CD4-positive, CD25-positive, alpha-beta regulatory T cell (primary cell): ENCODE measurements at places on chromosomes 6 and 20.

DNA sequence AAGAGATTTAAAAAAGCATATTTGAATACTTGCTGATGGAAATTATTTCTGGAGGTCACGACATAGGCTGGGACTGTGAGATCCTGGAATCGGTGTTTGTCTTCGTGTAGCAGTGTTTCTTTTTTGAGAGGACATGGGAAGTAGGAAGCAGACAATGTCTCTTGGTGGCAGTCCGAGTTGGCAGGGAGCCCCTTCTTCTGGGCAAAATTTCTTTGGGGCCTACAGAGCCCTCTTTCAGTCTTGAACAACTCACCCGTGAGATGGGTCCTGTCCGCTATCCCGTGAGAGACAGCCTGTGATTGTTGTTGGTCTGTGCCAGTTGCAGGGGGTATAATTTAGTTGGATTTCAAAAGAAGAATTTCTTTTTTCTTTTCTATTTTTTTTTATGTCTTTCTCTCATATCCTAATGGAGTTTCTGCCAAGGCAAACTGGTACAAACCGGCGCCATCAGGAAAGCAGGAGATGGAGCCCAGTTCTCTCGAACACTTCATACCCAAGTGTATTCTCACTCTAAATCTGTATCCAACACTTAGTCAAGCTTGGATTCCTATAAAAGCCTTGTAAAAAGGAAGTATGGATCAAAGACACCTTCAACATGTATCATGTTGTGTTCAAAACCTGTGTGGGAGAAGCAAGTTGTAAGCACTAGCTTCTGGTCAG lies 785.1 kb downstream of the MAFB start:
- no peaks in the 10 kb centered on the region for H3K4me1 ChIP-seq
- no peak overlapping the region for H3K27ac ChIP-seq
- H3K4me3 ChIP-seq, result no peak overlapping the region

DNA sequence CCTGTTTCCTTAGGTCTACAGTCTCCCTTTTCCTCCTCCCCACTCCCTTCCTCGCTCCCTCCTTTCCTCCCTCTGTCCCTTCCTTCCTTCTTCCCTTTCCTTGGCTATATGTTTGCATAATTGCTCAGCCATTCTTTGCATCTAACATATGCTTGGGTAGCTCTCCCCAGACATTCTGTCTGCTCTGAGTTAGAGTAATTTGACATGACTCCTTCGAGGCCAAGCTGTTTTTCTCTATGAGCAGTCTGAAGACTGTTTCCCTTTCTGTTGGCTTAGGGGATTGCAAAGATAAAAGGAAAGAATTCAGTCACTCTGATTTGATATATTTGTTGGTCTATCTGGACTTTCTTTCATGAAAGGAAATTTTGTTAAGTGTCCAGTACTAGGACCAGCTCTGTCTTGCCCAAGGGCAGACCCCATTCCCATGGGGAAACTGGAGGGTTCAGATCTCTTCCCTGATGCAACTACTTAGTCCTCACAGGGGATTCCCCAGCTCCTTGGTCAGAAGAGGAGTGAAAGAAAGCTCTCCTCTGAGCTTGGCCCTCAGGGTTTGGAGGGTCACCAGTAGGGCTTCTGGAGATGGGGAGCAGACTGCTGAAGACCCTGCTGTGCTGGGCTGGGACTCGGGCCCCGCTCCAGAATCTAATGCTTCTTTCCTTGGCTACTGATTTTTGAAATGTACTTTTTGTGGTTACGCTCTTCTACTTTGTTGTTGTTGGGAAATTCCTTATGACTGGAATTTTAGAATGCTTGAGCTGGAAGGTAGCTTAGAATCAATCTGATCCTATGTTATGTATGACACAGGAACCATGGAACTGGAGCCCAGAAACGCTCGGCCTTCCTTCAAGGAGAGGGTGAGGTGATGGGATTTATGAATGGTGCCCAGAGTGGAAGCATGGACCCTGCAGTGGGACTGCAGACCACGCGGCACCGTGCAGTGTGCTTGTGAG lies 63.7 kb upstream of the SLC22A23 start:
- H3K4me1 ChIP-seq, result no peaks in the 10 kb centered on the region
- H3K4me3 ChIP-seq, result no peak overlapping the region
- peaks cover 2% of the 10 kb centered on the region for H3K27me3 ChIP-seq
- no peak overlapping the region for H3K27ac ChIP-seq
- DNase-seq, result no peak

GRCh38 chr6:13524801-13525508 lies 37.6 kb upstream of the GFOD1 start:
- no peak overlapping the region for H3K27ac ChIP-seq
- DNase-seq, result no peak
- H3K4me1 ChIP-seq, result peaks cover 11% of the 10 kb centered on the region
- H3K36me3 ChIP-seq, result no peaks in the 10 kb centered on the region
- H3K27me3 ChIP-seq, result no peaks in the 10 kb centered on the region

DNA sequence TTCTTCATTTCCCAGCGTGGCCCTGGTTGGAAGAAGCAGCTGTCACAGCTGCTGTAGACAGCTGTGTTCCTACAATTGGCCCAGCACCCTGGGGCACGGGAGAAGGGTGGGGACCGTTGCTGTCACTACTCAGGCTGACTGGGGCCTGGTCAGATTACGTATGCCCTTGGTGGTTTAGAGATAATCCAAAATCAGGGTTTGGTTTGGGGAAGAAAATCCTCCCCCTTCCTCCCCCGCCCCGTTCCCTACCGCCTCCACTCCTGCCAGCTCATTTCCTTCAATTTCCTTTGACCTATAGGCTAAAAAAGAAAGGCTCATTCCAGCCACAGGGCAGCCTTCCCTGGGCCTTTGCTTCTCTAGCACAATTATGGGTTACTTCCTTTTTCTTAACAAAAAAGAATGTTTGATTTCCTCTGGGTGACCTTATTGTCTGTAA lies 292.7 kb downstream of the ESR1 start:
- no peaks in the 10 kb centered on the region for H3K36me3 ChIP-seq
- H3K4me1 ChIP-seq, result no peaks in the 10 kb centered on the region
- H3K4me3 ChIP-seq, result no peak overlapping the region
- DNase-seq, result no peak
- no peak overlapping the region for H3K27ac ChIP-seq

DNA sequence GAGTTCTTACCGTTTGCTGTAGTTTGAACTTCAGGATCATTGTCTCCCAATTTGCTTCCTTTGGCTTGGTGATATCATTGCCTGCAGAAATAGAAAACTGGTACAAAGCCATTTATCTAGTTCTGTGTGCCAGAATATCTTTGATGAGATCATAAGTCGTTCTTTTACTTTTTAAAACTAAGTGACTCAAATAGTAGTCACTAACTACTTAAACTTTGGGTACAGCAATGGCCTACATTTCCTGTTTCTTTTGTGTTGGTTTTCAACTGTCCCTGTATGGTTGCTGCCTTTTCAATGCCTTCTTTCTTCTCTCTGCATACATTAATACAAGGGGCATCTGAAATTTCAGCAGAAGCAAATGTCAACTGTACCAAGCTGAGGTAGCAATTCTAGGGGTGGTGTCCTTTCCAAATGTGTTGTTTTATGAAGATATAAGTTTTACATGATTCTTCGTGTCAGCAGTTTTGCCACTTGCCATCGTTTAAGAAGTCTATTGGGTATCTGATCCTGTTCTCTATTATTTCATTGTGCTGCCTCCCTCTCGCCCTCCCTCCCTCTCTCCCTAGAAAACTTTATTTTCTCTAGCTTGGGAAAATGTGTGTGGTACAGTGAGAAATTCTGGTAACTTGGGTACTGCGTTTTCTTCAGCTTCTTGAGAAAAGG lies 238.5 kb downstream of the FARS2 start:
- no peaks in the 10 kb centered on the region for H3K36me3 ChIP-seq
- H3K4me3 ChIP-seq, result no peak overlapping the region

GRCh38 chr6:86010915-86011786 lies 368.5 kb upstream of the SYNCRIP start:
- no peaks in the 10 kb centered on the region for H3K27me3 ChIP-seq
- no peak for DNase-seq
- H3K36me3 ChIP-seq, result no peaks in the 10 kb centered on the region
- H3K27ac ChIP-seq, result no peak overlapping the region
- H3K4me1 ChIP-seq, result no peaks in the 10 kb centered on the region
- no peak overlapping the region for H3K4me3 ChIP-seq

DNA sequence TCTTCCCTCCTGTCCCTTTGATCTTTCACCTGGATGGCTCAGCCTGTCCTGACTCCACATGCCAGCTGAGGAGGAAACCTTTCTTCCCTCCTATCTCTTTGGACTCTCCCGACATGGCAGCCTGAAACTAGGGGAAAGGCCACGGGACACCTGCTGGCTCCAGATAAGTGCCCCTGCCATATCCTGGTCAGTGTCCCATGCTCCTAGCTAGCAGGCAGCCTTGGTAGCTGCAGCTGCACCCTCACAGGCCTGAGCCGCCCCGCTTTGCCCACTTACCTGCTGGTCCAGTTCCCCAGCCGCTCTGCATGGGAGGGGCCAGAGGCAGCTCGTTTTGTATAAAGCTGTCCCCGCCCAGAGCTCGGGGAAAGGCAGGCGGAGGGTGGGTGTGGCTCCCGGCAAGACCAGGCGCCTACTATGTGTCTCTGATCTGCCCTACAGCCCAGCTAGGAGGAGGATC lies 7.4 kb upstream of the SLC52A3 start:
- H3K27ac ChIP-seq, result no peak overlapping the region
- no peaks in the 10 kb centered on the region for H3K27me3 ChIP-seq
- no peak overlapping the region for H3K4me3 ChIP-seq
- DNase-seq, result no peak
- no peaks in the 10 kb centered on the region for H3K36me3 ChIP-seq
- no peaks in the 10 kb centered on the region for H3K4me1 ChIP-seq

DNA sequence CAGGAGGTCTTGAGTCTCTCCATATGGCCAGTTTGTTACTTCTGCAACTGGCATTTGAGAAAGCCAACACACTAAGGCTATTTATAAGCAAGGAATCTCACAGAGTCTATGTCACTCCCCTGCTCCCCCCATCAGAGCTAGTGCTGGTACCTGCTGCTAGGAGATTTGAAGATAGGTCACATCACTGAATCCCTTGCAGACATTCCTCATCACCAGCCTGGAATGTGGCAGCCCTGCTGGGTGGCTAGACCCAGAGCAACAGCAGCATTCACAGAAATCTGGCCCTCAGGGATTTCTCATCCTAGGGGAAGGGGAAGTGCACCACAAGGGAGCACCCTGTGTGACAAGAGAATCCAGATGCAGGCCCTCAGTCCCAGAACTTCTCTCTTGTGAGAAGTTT lies 672.1 kb downstream of the HACE1 start:
- no peak overlapping the region for H3K27ac ChIP-seq
- no peak for DNase-seq
- H3K4me3 ChIP-seq, result no peak overlapping the region
- no peaks in the 10 kb centered on the region for H3K4me1 ChIP-seq
- H3K27me3 ChIP-seq, result no peaks in the 10 kb centered on the region

DNA sequence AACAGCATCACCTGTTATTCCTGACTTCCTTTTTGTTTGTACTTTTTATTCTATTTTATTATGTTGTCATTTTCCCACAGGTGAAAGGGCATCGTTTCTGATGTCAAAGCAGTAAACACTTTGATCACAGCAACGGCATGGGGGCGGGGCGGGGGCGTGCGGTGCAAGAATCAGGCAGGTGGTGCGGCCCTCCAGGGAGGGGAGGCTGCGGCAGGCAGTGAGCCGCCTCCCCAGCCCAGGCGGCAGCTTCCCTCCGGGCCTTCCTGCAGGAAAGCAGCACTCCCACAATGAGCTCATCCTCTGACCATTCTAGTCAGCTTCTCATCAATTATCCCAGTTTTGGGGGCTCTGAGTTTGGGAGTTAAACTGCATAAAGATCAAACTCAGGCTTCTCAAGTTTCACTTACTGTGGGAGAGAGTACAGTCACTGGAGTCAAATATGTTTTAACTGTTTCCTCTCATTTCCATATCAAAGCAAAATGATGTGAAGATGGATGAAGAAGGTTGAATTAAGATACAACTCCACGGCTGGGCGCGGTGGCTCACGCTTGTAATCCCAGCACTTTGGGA lies 608.4 kb upstream of the AGPAT4 start:
- no peak for DNase-seq
- H3K4me3 ChIP-seq, result no peak overlapping the region
- H3K27ac ChIP-seq, result no peak overlapping the region

- H3K36me3 ChIP-seq, result no peaks in the 10 kb centered on the region
- H3K4me3 ChIP-seq, result no peak overlapping the region
- DNase-seq, result no peak
- H3K27ac ChIP-seq, result no peak overlapping the region
Observed at GRCh38 chr6:64012351-64013001, 376.9 kb downstream of the PHF3 start.

GRCh38 chr6:119043783-119044182 lies 34.7 kb downstream of the FAM184A start:
- no peaks in the 10 kb centered on the region for H3K36me3 ChIP-seq
- H3K27me3 ChIP-seq, result no peaks in the 10 kb centered on the region
- DNase-seq, result no peak
- H3K4me3 ChIP-seq, result no peak overlapping the region
- no peaks in the 10 kb centered on the region for H3K4me1 ChIP-seq

- no peaks in the 10 kb centered on the region for H3K36me3 ChIP-seq
- no peaks in the 10 kb centered on the region for H3K27me3 ChIP-seq
- H3K27ac ChIP-seq, result no peak overlapping the region
- H3K4me3 ChIP-seq, result no peak overlapping the region
Observed at GRCh38 chr20:63056236-63057170, 49.7 kb upstream of the BHLHE23 start.

GRCh38 chr20:19940988-19941460 lies 76.1 kb upstream of the NAA20 start:
- H3K27me3 ChIP-seq, result no peaks in the 10 kb centered on the region
- no peak overlapping the region for H3K27ac ChIP-seq
- DNase-seq, result no peak
- H3K4me3 ChIP-seq, result no peak overlapping the region
- H3K4me1 ChIP-seq, result peaks cover 3% of the 10 kb centered on the region

- H3K4me3 ChIP-seq, result no peak overlapping the region
- no peaks in the 10 kb centered on the region for H3K27me3 ChIP-seq
- H3K36me3 ChIP-seq, result no peaks in the 10 kb centered on the region
- DNase-seq, result no peak
Observed at GRCh38 chr6:163094881-163095280, 319.6 kb upstream of the QKI start.

DNA sequence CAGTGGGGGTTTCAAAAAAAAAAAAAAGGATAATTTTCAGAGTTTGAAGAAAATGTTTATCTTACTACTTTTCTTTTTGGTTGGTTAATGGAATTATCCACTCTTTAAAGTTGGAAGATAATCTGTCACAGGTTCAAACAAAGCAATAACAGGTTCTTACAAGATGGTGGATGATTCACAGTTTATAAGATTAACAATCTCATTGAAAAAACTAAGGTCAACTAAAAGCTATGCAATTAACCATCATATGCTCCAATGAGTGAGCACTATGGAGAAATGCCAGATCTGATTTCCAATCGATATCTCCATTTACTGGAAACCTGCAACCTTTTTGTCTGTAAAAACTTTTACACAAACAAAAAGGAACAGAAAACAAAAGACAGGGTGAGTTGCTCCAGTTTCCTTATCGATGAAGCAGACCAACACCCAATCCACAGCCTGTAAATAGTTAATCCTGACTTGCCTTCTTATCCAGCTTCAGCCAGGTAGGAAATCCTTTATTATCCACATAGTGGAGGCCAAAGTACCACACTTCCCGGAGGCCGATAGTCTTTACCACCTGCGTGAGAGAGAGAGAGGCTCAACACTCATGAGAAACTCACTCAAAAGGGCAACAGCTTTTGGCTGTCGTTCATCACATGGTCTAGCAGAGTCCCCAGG lies 32.4 kb downstream of the EZR start:
- no peak overlapping the region for H3K4me3 ChIP-seq
- peaks cover 76% of the 10 kb centered on the region for H3K36me3 ChIP-seq
- peaks cover 31% of the 10 kb centered on the region for H3K4me1 ChIP-seq
- no peaks in the 10 kb centered on the region for H3K27me3 ChIP-seq
- no peak overlapping the region for H3K27ac ChIP-seq
- DNase-seq, result no peak
